COR-L47 (cell line): ENCODE measurements at places on chromosomes 2 and 18.
A peak's percentile ranks its signal among the peaks of the same experiment; 100 is the strongest.

DNA sequence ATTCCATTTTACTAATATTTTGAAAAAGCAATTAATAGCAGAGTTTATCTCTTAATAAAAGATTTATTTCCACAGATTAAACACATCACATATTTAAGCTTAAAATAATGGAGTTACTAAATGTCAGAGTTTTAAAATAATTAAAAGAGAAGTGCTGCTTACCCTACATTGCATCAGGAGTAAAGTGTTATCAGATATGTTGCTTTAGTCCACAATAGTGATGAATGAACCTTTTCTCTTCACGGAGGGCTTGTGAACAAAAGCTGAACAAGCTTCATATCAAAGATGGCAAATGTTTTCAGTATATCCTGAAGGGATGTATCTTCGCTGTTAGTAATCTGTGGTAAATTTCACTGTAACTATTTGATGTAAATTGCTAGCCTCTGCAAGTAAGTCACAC, 69.4 kb upstream of the TTC27 start:
- no peak for DNase-seq

DNA sequence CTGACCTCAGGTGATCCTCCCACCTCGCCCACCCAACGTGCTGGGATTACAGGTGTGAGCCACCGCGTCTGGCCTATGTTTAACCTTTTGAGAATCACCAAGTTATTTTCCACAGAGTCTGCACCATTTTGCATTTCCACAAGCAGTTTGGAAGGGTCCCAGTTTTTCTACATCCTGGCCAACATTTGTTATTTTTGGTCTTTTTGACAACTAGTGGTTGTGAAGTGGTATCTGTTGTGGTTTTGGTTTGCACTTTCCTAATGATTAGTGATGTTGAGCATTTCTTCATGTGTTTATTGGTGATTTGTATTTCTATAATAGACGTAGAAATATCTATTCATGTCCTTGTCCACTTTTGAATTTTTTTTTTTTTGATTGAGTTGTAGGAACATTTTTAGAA, 67.9 kb downstream of the BIRC6 start:
- no peak for DNase-seq

GRCh38 chr2:222807431-222807830, 53.4 kb upstream of the ACSL3 start:
- DNase-seq = no peak

- no peak for DNase-seq
These were observed 14.7 kb upstream of the SP3 start for GRCh38 chr2:173979751-173980351.

- no peak for DNase-seq
These were observed 105.7 kb upstream of the LINC00305 start for GRCh38 chr18:64254399-64255093.

DNA sequence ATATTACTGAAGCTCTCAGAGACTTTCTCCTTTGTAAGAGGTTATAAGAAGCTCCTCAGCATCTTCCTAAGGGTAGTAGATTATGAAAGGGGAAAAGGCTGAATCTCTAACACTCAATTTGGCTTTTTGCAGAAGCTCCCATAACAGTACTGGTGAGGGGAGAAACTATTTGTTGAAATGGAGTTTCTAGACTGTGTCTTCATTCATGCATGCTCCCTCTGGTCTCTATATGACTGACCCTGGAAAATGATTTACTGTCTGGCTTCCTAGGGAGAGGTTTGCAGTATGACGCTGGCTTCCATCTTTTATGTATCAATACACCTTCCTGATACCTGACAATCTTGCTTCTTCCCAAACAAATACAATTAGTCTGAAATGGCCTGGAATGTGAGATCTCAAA, 63.9 kb downstream of the LDAH start:
- DNase-seq = no peak

DNA sequence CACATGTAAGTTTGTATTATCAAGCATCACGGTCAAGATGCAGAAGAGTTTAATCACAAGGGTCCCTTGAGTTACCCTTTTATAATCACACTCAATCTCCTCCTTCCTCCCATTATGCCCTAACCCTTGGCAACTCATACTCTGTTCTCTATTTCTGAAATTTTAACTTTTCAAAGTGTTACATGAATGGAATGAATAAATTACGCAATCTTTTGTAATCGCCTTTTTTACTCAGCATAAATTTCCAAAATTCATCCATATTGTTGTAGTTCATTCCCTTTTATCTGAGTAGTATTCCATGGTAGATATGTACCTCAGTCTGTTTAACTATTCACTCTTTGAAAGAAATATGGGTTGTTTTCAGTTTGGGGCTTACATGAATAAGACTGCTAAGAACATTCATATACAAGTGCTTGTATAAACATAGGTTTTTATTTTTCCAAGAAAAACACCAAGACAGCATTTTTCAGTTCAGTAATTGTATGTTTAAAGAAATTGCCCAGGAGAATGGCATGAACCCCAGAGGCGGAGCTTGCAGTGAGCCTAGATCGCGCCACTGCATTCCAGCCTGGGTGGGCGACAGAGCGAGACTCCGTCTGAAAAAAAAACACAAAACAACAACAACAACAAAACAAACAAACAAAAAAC, 430.9 kb upstream of the KCNH7 start:
- DNase-seq = no peak

- no peak for DNase-seq
These were observed 120.7 kb upstream of the RIOK3 start for GRCh38 chr18:23332356-23332755.

DNA sequence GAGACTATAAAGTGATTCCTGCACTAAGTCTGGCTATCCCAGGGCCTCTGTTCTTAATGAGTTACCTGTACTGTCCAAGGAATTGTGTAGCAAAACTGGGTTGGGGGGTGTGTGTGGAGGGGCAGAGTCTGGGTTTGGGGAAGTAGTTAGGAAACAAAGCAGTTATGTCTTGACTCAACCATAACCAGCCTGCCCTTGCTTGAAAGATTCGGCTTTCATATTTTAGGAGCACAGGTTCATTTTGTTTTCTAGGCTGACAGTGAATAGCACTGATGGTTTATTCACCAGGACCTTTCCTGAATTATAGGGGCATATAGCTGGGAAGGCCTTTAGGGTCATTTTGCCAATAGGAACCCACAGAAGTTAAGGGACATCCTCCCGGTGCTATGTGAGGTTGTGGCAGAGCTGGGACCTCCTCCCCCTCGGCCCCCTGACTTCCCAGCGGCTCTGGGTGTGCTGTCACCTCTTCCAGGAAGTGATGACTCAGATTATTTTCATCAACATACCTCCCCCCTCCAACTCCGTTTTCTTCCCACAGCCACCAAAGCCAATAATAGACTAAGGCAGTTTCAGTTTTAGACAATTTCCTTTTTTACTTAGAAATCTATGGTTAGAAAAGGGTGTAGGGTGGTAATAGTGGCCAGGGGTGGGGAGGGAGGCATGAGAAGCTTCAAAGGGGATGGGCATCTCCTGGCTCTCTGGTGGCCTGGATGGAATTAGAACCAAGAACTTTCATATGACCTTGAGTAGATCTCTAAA, 44.8 kb downstream of the SETBP1 start:
- no peak for DNase-seq

GRCh38 chr2:27264753-27265535, 2.1 kb upstream of the SLC30A3 start:
- peak; percentile 82 for DNase-seq

DNA sequence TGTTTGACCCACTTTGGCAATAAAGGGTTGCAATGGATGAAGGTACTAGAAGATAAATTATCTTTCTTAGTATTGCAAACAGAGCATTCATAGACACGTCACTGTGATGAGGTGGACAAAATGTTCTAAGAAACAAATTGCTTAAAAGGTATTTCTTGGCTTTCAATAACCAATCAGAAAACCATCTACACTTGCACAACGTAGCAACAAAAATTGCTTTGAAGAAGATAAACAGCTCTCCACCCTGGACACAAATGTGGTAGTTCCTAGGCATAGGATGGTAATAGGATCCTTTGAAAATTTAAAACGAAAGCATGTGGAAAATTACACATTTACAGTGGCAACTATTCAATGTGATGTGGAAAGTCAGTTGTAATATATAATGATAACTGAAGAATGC, 439.9 kb upstream of the ETAA1 start:
- DNase-seq = no peak

DNA sequence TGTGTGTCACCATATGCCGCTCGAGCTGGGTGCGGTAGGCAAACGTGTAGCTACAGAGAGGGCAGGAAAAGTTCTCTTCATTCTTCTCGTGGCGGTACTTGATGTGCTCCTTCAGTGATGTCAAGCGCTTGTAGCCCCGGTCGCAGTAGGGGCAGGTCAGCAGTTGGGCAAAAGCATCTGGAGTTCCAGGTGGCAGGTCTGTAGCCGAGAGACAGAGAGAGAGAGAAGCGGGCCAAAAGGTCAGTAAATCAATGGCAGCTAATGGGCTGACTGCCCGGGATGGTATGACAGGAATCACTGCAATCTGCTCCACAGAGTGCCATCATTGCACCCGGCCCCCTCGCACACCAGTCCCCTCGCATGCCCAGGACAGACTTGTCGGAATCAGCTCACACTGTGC, 116.0 kb downstream of the ZEB2 start:
- DNase-seq = no peak

GRCh38 chr2:101461381-101461780, 13.5 kb downstream of the RFX8 start:
- DNase-seq = no peak

DNA sequence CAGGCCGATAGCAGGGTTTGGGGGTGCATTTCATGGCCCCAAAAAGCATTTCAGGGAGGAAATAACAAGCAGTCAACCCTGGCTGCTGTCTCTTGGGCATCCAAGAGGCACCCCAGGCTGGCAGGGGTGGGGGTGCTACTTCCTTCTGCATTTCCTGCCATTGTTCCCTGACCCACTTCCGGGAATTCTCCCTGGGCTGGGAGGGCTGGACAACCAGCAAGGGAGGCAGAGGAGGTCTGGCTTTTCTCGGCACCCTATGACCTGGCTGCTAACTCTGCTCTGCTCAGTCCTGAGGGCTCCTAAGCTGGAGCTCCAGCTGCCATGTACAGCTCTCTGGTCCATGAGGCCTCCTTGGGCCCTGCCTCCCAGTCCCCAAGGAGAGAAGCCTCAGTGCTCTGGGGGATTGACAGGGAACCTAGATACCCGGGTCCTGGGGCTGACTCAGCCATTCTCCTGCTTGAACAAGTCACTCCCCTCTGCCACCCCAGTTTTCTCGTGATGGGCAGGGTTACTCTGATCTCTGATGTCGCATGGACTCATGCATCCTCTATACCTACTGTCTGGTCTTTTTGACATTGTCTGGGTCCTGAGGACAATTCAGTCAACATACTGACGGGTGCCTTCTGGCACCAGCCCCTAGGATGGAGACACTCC, 47.2 kb downstream of the DYSF start:
- DNase-seq = no peak

DNA sequence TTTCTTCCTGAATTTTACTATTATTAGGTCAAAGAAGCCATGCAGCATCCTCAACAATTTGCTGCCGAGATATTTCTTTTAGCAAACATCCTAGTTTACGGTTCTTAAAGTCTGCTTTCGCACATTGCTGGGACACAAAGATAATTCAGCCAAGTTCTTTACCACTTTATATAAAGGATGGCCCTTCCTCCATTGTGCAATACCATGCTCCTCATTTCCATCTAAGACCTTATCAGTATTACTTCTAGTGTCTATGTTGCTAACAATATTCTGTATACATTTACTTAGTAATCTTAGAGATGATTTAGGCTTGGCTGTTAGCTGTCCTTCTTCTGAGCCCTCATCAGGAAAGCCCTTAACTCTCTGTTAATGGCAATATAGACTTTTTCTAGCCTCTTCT, 8.0 kb upstream of the REG1A start:
- DNase-seq = no peak

DNA sequence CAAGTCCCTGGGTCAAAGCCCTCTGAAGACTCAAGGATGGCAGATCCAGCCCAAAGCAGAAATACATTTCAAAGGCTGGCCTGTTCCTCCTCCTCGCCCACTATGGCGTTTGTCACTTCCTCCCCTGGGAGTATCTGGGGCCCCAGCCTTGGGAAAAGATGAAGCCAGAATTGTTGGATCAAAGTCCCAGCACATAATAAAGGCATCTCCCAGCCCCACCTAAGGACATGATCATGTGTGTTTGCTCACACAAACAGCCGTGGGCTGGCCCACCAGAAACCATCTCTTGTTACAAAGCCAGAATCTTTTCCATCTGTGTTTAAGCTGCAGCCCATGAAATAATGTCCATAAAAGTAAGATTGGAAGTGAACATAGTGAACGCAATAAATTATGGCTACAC, 50.1 kb upstream of the HAAO start:
- no peak for DNase-seq

- no peak for DNase-seq
These were observed 40.7 kb downstream of the TCF7L1 start for GRCh38 chr2:85173909-85174308.

- DNase-seq = no peak
These were observed 11.9 kb downstream of the LCT start for GRCh38 chr2:135825131-135825530.

GRCh38 chr2:30165050-30165520, 18.3 kb downstream of the YPEL5 start:
- DNase-seq = peak; percentile 81

- DNase-seq = no peak
These were observed 63.8 kb upstream of the MSH6 start for GRCh38 chr2:47719099-47719498.

DNA sequence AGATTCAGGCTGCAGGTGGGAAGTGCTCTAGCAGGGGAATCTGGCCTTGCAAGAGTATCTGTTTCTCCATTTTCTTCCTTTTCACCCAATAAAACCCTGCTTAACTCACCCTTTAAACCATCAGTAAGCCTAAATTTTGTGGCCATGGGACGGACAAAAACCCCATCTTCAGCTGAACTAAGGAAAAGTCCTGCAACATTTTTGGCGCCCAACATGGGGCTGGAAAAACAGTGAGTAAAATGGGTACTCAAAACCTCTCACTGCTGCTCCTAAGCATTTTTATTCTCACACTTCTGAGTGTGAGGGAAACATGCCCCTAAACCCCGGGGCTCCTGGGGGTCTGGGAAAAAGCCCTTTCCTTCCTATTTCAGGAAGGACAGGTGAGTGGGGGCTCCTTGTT, 414.3 kb downstream of the ZNF804A start:
- no peak for DNase-seq

- DNase-seq = no peak
These were observed 103.1 kb downstream of the PPP1R1C start for GRCh38 chr2:182088681-182089320.
